ENCODE measurements at places on chromosomes 7 and 10. TPM values are rescaled to one million over a fixed set of nuclear protein-coding genes. Genes with fewer than 3 reads are reported as not detected.

Gene FANK1
- polyA plus RNA-seq: 5.3 TPM

Gene CALHM1
- polyA plus RNA-seq: not detected

Gene TMEM196
- polyA plus RNA-seq: 0.02 TPM

Gene CHRM2
- polyA plus RNA-seq: 0.05 TPM

Gene C7orf33
- polyA plus RNA-seq: not detected

Gene ZNF853
- polyA plus RNA-seq: 9.1 TPM

Gene CYP26A1
- polyA plus RNA-seq: not detected

Gene ZC3HAV1
- 47.6 TPM for polyA plus RNA-seq

Gene TRIM50
- 0.24 TPM for polyA plus RNA-seq

Gene BEND7
- 9.9 TPM for polyA plus RNA-seq

Gene HILPDA
- polyA plus RNA-seq: 39.0 TPM

Gene BCL7B
- polyA plus RNA-seq: 44.8 TPM

Gene HECW1
- polyA plus RNA-seq: 0.47 TPM

Gene CDK13
- 25.9 TPM for polyA plus RNA-seq

Gene BTBD16
- not detected for polyA plus RNA-seq

Gene ACBD7
- polyA plus RNA-seq: 0.08 TPM

Gene TEX36
- polyA plus RNA-seq: not detected

Gene MYOF
- 89.0 TPM for polyA plus RNA-seq

Gene ARHGAP19
- polyA plus RNA-seq: 6.7 TPM

Gene MBL2
- polyA plus RNA-seq: not detected

Gene KCNIP2
- 3.7 TPM for polyA plus RNA-seq

Gene AKR1C3
- 12.5 TPM for polyA plus RNA-seq

Gene CPA4
- 1.7 TPM for polyA plus RNA-seq

Gene MSS51
- 1.5 TPM for polyA plus RNA-seq

Gene CLEC5A
- 0.32 TPM for polyA plus RNA-seq

Gene SNX8
- polyA plus RNA-seq: 9.4 TPM

Gene CCL26
- 9.8 TPM for polyA plus RNA-seq

Gene ZNF467
- 2.3 TPM for polyA plus RNA-seq

Gene CPED1
- 42.1 TPM for polyA plus RNA-seq

Gene CARD11
- polyA plus RNA-seq: 1.9 TPM

Gene TET1
- polyA plus RNA-seq: 0.69 TPM

Gene AMPH
- 0.63 TPM for polyA plus RNA-seq

Gene NPFFR1
- 0.10 TPM for polyA plus RNA-seq

Gene MEST
- polyA plus RNA-seq: 38.7 TPM

Gene PAX4
- polyA plus RNA-seq: not detected

Gene MUC12
- polyA plus RNA-seq: 0.22 TPM

Gene PRKG1
- polyA plus RNA-seq: 10.4 TPM

Gene GPRIN2
- not detected for polyA plus RNA-seq

Gene HYCC1
- polyA plus RNA-seq: 8.3 TPM

Gene SFTPA2
- polyA plus RNA-seq: 0.04 TPM

Gene AMZ1
- 0.15 TPM for polyA plus RNA-seq

Gene ABCC2
- polyA plus RNA-seq: 0.22 TPM

Gene CUTC
- polyA plus RNA-seq: 20.6 TPM

Gene IFIT1B
- not detected for polyA plus RNA-seq

Gene CCDC3
- 190 TPM for polyA plus RNA-seq

Gene SFRP5
- polyA plus RNA-seq: 0.48 TPM

Gene TMEM139
- 1.2 TPM for polyA plus RNA-seq

Gene MGAM2
- 0.05 TPM for polyA plus RNA-seq

Gene KCP
- 0.05 TPM for polyA plus RNA-seq

Gene TMED4
- polyA plus RNA-seq: 79.3 TPM

Gene CCSER2
- 12.2 TPM for polyA plus RNA-seq

Gene UPK3BL2
- polyA plus RNA-seq: not detected

Gene CTBP2
- polyA plus RNA-seq: 63.7 TPM

Gene SCART1
- polyA plus RNA-seq: 0.71 TPM

Gene VPS50
- polyA plus RNA-seq: 7.7 TPM

Gene FAS
- 33.1 TPM for polyA plus RNA-seq

Gene FKBP14
- polyA plus RNA-seq: 3.4 TPM
